ENCODE measurements at places on chromosomes 7 and 10.

DNA sequence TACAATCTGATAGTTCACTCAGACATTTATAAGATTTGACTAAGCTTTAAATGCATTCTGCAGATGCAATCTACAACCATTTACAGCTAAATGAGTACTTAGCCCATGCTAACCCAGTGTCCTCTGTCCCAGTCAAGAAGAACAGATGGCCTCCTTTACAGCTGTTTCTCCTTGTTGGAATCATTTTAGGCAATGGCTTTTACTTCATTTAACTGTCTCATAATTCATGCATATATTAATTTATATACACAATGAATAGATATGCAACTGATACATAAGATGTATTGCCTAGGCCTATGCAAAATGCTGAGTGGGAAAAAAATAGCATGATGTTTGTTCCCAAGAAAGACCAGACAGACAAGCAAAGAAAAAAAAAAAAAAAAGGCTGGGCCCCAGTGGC is 82.2 kb downstream of the TSPAN12 start:
- no peak for DNase-seq

DNA sequence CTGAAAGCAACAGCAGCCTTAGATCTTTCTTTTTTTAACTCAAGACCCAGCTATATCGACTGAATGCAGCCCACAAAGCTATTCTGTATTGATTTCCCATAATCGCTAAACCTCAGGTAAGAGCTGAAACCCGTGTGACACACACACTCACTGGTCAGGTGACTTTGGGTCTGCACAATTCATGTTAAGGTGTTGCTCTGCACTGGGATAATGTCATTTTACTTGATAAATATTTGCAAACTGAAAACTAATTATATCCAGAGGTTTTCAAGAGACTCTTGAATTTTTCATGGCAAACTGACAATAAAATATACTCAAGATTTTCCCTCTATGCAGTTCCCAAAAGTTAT is 33.1 kb downstream of the SCRN1 start:
- DNase-seq = no peak

GRCh38 chr10:69973678-69974077 is 79.0 kb upstream of the MACROH2A2 start:
- no peak for DNase-seq

GRCh38 chr10:126849646-126850045 is 55.6 kb upstream of the DOCK1 start:
- no peak for DNase-seq

GRCh38 chr10:110141185-110141584 is 66.2 kb upstream of the MXI1 start:
- DNase-seq = no peak

DNA sequence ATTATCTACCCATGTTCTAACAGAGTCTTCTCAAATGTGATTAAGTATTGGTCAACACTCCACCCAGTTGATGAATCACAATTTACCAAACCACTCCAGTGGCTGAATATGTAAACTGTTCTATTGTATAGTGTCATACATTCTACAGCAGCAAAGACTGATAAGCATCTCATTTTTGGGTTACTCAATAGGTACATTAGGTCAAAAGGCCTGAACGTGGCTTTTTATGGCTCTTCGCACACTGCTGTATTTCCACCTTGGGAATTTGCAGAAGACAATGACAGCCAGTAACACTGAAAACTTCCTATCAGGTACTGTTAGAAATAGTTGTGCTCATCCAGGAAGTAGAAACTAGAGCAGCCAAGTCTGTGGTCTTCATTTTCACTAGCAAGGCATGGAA is 166.9 kb downstream of the GLI3 start:
- no peak for DNase-seq

- no peak for DNase-seq
These were observed 418.9 kb downstream of the MDFIC start for GRCh38 chr7:115340828-115341227.

DNA sequence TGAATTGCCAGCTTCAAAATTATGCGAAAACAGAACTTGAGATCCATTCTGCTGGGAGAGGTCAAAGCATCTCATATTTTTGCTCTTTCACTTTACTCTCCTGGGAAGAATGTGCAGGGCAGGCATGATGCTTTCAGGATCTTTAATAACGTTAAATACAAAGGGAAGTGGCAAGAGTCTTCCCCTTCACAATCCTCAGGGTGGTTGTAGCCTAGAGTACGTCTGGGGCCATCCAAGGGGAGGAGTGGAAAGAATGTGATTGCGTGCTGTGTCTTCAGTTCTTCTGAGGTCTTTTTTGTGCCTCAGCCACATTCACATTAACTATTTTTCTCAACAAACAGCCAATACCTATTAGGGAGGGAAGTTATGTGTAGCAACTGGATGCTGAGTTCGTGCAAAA is 207.3 kb downstream of the HGF start:
- no peak for DNase-seq

- DNase-seq = no peak
These were observed 29.6 kb downstream of the CASP7 start for GRCh38 chr10:113709221-113709838.

DNA sequence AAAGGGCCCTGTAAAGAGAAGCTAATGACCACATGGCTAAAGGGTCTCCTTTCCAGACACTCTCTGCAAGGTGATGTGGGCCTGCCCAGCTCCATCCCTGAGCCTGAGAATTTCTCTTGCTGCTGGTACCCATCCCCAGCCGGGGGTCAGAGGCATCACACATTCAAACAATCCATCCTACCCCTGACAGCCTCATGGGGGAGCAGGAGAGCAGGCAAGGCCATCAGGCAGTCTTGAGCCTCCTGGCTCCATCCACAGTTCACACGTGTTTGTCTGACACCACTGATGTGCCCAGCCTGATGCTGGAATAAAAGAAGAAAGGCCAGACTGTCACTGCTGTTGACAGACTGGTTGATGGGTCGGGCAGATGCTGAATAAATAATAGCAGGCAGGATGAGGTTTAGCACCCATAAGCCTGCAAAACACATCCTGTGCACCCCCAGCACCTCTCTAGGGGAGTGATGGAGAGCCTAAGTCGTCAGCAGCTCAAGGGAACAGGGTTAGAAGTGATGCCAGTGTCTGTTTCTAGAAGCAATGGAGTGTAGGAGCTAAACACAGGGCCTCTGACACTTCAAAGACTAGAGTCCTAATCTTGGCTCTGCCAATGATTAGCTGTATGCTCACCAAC is 43.5 kb downstream of the TLL2 start:
- DNase-seq = peak; percentile 8

- no peak for DNase-seq
These were observed 31.6 kb downstream of the TRIM8 start for GRCh38 chr10:102675666-102676533.

GRCh38 chr7:65382452-65382851 is 8.8 kb downstream of the ZNF92 start:
- DNase-seq = no peak

DNA sequence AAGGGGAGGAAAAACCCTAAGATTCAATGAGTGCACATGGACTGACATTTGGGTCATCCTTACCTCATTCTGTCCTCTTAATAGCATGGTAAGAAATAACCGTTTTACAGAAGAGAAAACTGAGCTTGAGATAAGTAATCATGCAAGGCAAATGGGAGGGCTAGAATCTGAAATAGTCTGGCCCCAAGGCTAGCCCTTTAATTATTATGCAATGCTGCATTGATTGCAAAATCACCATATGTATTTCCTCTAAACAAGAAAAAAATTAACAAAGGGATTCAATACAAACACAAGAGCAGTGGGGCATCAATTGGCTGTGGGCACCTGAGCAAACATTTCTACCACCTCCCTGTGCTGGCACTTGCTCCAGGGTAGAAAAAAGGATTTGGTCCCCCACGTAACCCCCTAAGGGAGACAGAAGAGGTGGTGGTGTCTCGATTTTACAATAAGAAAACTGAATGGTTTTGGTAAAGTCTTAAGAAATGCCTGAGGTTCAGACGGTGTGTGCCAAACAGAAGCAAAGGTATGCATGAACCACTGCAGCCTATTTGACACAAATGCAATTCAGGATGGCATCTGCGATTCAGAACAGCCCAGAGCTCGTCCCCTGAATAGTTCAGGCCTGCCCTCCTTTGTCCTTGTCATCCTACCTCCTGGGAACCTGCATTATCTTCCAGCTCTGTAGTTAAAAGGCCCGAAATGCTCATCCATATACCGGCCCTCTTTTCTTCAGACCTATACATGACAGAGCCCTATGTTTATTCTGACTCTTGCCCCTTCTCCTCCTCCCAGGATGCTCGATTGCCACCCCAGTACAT is 23.6 kb downstream of the PIP4K2A start:
- no peak for DNase-seq

Data from stimulated activated CD4-positive, alpha-beta T cell treated with anti-CD3 and anti-CD28 coated beads, Interleukin-2, amount 100 ng/mL, for 48 hours (primary cell).